ENCODE measurements at places on chromosomes 11 and 22.

DNA sequence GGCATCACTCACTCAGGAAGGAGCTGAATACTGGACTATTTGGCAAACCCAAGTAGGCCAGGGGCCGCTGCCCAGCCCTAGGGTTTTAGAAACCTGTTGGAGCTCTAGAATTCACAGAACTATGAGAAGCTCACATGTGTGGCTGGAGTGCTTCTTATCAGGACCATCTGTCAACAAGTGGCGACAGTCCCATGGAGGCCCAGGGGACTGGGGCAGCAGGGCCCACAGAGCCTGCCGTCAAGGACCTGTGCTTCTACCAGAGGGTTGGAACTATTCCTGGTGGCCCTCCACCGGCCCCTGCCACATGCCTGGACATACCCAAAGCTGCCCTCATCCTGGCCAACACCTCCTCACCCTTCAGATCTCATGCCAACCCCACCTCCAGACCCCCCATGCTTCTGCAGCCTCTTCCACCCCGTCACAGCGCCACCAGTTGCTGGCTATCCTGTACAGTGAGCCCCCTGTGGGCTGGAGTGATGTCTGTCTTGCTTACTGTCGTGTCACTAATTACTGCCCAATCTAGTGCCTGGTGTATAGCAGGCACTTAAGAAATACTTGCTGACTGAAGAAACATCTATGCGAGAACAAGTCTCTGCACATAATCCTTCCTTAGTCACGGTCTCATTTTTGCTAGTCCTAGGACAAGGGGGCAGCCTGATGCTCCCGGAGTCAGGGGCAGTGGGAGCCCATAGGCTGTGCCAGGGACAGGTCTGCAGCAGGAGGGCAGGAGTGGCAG lies 27.2 kb upstream of the RASL10A start:
- DNase-seq, result no peak

- no peak for DNase-seq
These were observed 11.2 kb downstream of the KREMEN1 start for GRCh38 chr22:29083933-29084591.

DNA sequence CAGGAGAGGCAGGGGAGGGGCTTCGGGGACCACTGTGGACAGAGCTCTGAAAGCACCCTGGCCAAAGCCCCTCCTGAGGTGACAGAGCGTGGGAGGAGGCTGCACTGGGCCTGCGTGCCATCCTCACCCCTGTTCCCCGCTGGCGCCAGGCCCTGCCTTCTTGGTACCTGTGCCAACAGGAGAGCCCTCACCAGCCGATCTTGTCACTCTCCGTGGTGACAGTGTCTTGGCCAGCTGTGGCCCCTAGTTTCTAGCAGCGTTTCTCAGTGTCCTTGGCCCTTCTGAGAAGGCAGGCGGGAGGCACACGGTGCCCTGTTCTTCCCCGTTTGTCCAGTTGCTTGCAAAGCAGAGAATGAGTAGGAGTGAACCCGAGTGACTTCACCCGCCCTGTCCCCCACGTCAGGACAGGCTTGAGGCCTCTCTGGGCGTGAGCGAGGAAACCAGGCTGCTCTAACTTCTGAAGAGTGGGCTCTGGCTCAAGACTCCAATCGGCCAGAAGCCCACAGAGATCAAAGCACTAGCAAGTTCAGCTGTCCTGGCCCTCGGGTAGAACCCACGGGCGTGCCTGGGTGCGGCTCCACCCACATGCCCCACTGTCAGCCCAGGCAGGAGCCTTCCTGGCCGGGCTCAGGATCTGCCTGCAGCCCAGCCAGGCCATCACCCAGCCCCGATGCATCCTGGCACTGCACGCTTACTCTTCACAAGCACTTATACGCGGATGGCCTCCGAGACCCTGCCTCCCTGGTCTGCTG lies 60.2 kb upstream of the EMID1 start:
- no peak for DNase-seq

- DNase-seq, result no peak
These were observed 21.5 kb downstream of the FADS3 start for GRCh38 chr11:61869708-61870451.

DNA sequence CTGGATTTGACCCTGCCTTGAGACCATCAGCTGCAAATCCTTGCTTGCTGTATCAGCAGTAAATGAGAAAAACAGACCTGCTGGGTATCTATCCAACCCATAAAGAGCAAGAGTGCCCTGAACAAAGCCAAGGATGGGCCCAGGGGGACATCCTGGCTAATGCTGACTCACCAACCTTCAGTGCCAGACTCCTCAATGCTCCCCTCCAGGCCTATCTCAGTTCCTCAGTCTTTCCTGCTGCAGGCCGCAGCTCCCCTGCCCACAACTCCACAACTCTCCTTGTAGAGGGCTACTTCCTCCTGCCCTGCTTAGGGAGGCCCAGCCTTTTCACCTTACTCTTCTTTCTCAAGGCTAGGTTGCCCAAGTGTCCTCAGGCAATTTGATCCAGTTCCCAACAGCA lies 2.6 kb downstream of the LAMTOR1 start:
- DNase-seq, result no peak

All from HS-27A (cell line).